Panc1 (cell line): ENCODE measurements at places on chromosomes 5 and 9. TPM values are rescaled to one million over a fixed set of nuclear protein-coding genes. Genes with fewer than 3 reads are reported as not detected.

GRCh38 chr5:175047048-175047447, 322.7 kb downstream of the MSX2 start:
- no peaks in the 10 kb centered on the region for H3K4me1 ChIP-seq
- peaks cover 3% of the 10 kb centered on the region; the same call in 1 of the 2 replicates for H3K36me3 ChIP-seq
- no peaks in the 10 kb centered on the region for H3K27me3 ChIP-seq
- no peak overlapping the region for H3K4me3 ChIP-seq
- no peak overlapping the region for H3K27ac ChIP-seq

DNA sequence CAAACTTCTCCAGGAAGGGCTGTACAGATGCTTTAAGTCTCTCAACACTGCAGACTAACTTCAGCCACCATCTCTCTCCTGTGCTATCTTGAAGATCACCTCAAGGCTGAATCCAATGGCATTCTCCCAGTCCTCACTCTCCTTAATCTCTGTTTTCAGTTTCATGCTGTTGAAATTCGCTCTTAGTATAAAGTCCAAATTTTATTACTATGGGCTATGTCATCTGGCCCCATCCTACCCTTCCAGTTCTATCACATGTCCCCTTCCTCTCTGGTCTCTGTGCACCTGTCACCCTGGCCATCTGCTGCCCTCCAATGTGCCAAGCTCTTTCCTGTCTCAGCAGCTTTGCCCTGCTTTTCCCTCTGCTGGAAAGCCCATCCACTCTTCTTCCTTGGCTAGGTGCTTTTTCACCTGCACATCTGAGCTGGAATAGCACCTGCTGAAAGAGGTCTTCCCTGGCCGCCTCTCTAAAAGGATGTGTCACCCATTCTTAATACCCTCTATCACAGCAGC, 284.7 kb upstream of the MAP3K1 start:
- H3K4me3 ChIP-seq: no peak overlapping the region
- H3K4me1 ChIP-seq: no peaks in the 10 kb centered on the region
- DNase-seq: no peak
- no peak overlapping the region for H3K27ac ChIP-seq
- peaks cover 2% of the 10 kb centered on the region; the same call in 1 of the 2 replicates for H3K27me3 ChIP-seq
- no peaks in the 10 kb centered on the region for H3K36me3 ChIP-seq

DNA sequence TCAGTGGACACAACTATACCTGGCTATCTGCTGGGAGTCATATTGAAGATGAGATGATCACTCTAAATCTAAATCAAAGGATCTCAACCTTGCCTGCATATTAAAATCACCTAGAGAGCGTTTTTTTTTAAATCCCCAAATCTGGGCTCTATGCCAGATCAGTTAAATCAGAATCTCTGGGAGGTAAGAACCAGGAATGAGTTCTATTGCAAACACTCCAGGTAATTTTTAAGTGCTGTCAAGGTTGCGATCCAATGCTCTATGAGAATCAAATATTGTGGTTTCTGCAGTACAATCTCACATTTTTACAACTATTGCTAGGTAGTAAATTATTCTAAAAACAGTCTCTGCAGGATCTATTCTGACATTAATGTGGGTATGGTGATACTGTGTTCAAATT, 202.3 kb upstream of the OR13F1 start:
- H3K4me1 ChIP-seq: no peaks in the 10 kb centered on the region
- no peaks in the 10 kb centered on the region for H3K27me3 ChIP-seq
- H3K4me3 ChIP-seq: no peak overlapping the region
- H3K36me3 ChIP-seq: no peaks in the 10 kb centered on the region

- DNase-seq: no peak
- no peaks in the 10 kb centered on the region for H3K27me3 ChIP-seq
- peaks cover 50% of the 10 kb centered on the region for H3K4me1 ChIP-seq
- no peaks in the 10 kb centered on the region for H3K36me3 ChIP-seq
These were observed 18.1 kb downstream of the PRRC2B start for GRCh38 chr9:131411719-131412681.

DNA sequence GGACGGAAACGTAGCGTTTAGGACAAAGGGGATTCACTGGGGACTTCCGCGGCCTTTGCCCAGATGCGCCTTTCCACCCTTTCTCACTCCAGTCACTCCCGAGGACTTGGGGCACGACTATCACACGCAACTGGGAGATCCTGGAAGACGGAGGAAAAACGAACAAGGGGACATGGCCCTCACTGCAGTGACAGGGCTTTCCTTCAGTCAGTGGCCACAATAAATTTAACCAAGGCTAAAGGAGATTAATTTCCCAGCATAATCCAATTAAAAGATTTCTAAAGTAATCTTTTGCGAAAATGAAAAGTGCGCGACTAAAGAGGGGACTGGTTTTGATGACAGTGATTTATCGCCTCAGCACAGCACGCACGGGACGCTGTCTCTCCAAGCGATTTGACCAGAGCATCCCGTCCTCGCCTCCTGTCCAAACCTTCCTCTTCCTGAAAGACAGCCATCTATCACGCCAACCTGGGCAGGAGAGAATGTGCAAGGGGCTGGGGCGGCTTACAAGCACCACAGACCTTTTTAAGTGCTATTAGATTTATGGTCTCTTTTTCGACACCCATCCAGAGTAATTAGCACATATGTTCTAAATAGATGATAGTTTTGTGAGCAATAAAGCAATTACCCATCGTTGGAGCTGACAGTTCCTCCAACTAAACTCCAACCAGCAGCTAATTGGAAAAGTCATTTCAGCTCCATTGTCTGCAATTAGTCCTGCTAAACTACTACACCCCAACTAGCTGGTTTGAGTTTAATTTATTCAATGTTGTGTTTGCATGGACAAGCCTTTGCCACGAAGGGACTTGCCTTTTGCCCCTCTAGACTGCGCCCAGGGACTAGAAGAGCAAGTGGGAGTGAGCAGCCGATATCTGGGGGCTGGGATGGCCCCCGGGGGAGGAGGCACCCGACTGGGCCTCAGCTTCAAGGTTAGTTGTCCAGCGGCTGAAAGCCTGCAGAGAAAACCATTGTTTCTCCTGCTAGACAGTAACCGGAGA, 7.4 kb downstream of the NR2F1-AS1 start:
- no peaks in the 10 kb centered on the region for H3K36me3 ChIP-seq
- DNase-seq: no peak
- no peaks in the 10 kb centered on the region for H3K27me3 ChIP-seq
- no peak overlapping the region for H3K4me3 ChIP-seq
- peak overlapping the region; percentile 54; the same call in 1 of the 2 replicates for H3K27ac ChIP-seq

DNA sequence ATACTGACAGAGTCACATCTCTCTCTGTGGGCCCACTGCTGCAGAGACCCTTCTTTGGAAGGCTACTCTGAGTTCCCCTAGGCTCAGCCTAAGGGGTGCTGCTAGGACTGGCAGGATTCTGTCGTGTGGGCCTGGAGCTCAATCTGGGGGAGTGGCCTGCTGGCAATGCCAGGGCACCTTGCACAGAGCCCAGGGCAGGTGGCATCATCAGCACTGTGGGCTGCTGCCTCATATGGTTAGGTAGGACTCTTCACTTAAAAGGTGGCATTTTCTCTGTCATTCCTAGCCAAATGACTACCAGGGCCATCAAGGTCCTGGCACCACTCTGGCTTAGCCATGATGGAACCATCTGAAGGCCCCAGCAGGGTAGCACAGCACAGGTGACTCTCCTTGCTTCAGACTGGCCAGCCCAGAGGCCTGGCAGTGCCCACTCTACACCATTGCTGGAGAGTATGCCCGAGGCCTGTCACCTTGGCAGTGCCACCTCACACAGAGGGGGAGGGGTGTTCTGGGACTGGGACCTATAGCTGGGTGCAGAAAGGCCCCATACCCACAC, 21.9 kb downstream of the PITX1 start:
- no peaks in the 10 kb centered on the region for H3K36me3 ChIP-seq
- peaks cover 12% of the 10 kb centered on the region for H3K4me1 ChIP-seq
- H3K27ac ChIP-seq: no peak overlapping the region
- DNase-seq: no peak

- no peaks in the 10 kb centered on the region; the same call in 1 of the 2 replicates for H3K36me3 ChIP-seq
- peaks cover 71% of the 10 kb centered on the region for H3K4me1 ChIP-seq
- H3K27ac ChIP-seq: peak overlapping the region; percentile 86
- no peak overlapping the region for H3K4me3 ChIP-seq
These were observed 26.8 kb downstream of the JADE2 start for GRCh38 chr5:134552301-134552700.

- H3K36me3 ChIP-seq: peaks cover 17% of the 10 kb centered on the region
- H3K27ac ChIP-seq: peak overlapping the region; percentile 82
- H3K4me1 ChIP-seq: peaks cover 22% of the 10 kb centered on the region
- H3K27me3 ChIP-seq: no peaks in the 10 kb centered on the region
These were observed 2.0 kb downstream of the MAML1 start for GRCh38 chr5:179734536-179735164.

GRCh38 chr9:76153902-76154629, 240.2 kb downstream of the RFK start:
- no peak overlapping the region for H3K27ac ChIP-seq
- no peak overlapping the region for H3K4me3 ChIP-seq
- no peaks in the 10 kb centered on the region for H3K36me3 ChIP-seq
- H3K27me3 ChIP-seq: no peaks in the 10 kb centered on the region
- H3K4me1 ChIP-seq: no peaks in the 10 kb centered on the region

The PALM2AKAP2 gene
- 0.44 TPM for total RNA-seq

The CYLC2 gene
- not detected for total RNA-seq

GRCh38 chr5:115321309-115321708, 24.9 kb upstream of the CCDC112 start:
- H3K27ac ChIP-seq: no peak overlapping the region
- H3K36me3 ChIP-seq: no peaks in the 10 kb centered on the region
- no peak overlapping the region for H3K4me3 ChIP-seq
- no peak for DNase-seq

The EIF4E1B gene
- total RNA-seq: not detected

DNA sequence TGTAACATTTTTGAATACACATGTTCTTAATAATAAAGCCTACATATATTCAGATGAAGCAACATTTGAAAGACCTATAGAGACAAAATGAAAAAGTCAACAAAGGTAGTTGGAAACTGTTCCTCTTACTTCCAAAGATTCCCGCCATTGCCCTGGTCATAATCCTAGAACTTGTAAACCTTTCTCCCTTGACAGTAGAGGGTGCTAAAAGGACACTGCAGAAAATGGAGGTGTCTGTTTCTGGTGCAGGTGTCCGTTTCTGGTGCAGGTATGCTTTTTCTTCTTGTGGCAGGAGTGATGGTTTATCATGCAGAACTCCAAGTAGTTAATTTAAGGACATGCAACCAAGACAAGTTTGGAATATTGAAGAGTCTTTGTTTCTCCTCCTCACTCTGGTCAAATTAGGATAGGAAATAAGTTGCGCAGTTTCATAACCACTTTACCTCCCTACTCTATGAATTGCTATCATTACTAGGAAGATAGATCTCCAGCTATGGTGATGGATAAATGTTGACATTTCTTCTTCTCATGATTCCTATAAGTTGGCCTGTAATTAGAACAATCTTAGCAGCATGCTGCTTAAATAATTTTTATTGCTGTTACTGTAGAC, 56.0 kb upstream of the FAM174A start:
- no peak overlapping the region for H3K27ac ChIP-seq
- no peaks in the 10 kb centered on the region for H3K4me1 ChIP-seq
- no peaks in the 10 kb centered on the region for H3K27me3 ChIP-seq
- H3K4me3 ChIP-seq: no peak overlapping the region
- peak; percentile 10 for DNase-seq

DNA sequence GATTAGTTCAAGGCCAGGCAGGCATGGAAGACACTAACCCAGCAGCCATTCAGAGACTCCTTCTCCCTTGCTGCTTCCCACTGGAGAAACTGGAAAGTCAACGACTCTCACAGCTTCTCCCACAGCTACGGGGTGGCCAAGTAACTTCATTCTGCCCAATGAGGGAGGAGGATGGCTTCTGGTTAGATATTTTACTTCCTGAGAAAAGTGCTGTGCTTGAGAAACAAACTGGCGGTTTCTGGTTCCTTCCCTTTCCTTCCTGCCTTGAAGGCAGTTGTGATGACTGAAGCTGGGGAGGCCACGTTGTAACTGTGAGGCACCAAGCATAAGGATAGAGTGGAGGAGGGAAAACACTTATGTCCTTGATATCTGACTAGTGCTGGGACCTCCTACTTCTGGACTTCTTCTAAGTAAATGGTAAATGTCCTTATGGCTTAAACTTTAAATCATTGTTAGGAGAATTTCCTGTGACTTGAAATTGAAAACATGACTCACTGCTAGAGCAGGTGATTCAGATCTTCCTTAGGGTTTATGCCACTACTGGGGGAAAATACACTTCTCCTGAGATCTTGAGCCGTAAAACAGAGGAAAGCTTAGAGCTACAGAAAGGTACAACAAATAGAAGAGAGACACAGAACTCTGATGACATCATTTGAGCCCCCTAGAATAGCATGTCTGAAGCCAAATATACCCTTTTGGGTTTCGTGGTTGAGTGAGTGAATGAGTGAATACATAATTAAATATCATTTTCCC, 3.1 kb upstream of the GNPDA1 start:
- no peak overlapping the region for H3K27ac ChIP-seq
- peak; percentile 71 for DNase-seq
- no peaks in the 10 kb centered on the region; the same call in 1 of the 2 replicates for H3K36me3 ChIP-seq
- no peak overlapping the region for H3K4me3 ChIP-seq

The STK32A gene
- total RNA-seq: not detected

GRCh38 chr5:7663808-7664207, 187.1 kb downstream of the CFAP90 start:
- no peak for DNase-seq
- no peaks in the 10 kb centered on the region for H3K27me3 ChIP-seq
- H3K36me3 ChIP-seq: no peaks in the 10 kb centered on the region
- no peaks in the 10 kb centered on the region for H3K4me1 ChIP-seq
- no peak overlapping the region for H3K4me3 ChIP-seq

The ZDHHC11B gene
- total RNA-seq: 1.4 TPM

DNA sequence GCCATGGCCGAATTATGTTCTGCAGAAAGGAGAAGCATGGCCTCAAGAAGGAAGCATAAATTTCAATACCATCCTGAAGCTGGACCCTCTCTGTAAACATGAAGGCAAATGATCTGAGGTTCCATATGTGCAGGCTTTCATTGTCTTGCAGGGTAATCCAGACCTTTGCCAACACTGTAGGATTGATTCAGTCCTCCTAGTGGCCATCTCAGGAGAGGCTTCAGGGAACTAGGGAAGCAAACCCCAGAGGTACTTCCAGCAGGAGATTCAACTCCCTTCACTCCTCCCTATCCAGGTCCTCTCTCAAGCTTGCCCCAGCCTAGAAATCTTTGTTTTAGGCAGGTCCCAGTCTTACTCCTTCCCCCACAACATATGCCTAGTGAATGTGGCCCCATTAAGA, 99.3 kb upstream of the HCN1 start:
- H3K27ac ChIP-seq: no peak overlapping the region
- no peaks in the 10 kb centered on the region for H3K36me3 ChIP-seq
- no peaks in the 10 kb centered on the region for H3K27me3 ChIP-seq
- no peak for DNase-seq

The FAM221B gene
- total RNA-seq: not detected

GRCh38 chr5:76601470-76601869, 21.7 kb downstream of the F2RL2 start:
- H3K36me3 ChIP-seq: no peaks in the 10 kb centered on the region
- H3K4me3 ChIP-seq: no peak overlapping the region
- H3K27ac ChIP-seq: no peak overlapping the region
- H3K4me1 ChIP-seq: no peaks in the 10 kb centered on the region
- H3K27me3 ChIP-seq: no peaks in the 10 kb centered on the region
- no peak for DNase-seq

- no peaks in the 10 kb centered on the region for H3K4me1 ChIP-seq
- no peak overlapping the region for H3K27ac ChIP-seq
- H3K36me3 ChIP-seq: no peaks in the 10 kb centered on the region
- no peaks in the 10 kb centered on the region for H3K27me3 ChIP-seq
- DNase-seq: peak; percentile 46
- H3K4me3 ChIP-seq: no peak overlapping the region
These were observed 23.1 kb upstream of the CNOT6 start for GRCh38 chr5:180470966-180471582.
